ENCODE measurements at places on chromosomes 3 and 15. TPM values are rescaled to one million over a fixed set of nuclear protein-coding genes. Genes with fewer than 3 reads are reported as not detected.

C15orf39 gene
- 18.6 TPM for total RNA-seq

SLC22A14 gene
- not detected for total RNA-seq

COL6A6 gene
- not detected for total RNA-seq

TXNRD3 gene
- total RNA-seq, result 3.5 TPM

CPN2 gene
- not detected for total RNA-seq

GRCh38 chr3:18483226-18483625 lies 58.1 kb upstream of the SATB1 start:
- H3K27ac ChIP-seq, result no peak overlapping the region
- H3K36me3 ChIP-seq, result peaks cover 25% of the 10 kb centered on the region
- H3K27me3 ChIP-seq, result no peaks in the 10 kb centered on the region
- no peak overlapping the region for H3K4me3 ChIP-seq
- DNase-seq, result no peak
- peaks cover 20% of the 10 kb centered on the region for H3K4me1 ChIP-seq

DNA sequence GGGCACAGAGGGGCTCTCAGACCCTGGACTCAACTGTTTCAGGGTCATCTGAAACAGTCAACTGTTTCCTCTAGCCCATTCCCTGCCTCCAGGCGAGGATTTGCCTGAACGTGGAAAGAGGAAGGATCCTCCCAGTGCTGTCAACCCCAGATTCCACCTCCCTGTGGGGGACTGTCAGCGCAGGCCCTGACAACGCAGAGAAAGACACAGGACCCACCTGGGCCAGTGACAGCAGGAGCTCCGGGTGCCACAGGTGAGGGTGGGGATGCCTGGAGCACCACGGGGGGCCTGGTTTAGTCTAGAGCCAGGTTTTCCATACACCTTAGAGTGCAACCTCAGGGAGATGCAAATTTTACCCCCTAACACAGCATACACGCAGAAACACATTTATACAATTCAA lies 19.5 kb upstream of the LAMP3 start:
- peaks cover 20% of the 10 kb centered on the region for H3K4me1 ChIP-seq
- no peaks in the 10 kb centered on the region for H3K36me3 ChIP-seq
- no peak overlapping the region for H3K4me3 ChIP-seq
- H3K27ac ChIP-seq, result no peak overlapping the region
- no peak for DNase-seq

DNA sequence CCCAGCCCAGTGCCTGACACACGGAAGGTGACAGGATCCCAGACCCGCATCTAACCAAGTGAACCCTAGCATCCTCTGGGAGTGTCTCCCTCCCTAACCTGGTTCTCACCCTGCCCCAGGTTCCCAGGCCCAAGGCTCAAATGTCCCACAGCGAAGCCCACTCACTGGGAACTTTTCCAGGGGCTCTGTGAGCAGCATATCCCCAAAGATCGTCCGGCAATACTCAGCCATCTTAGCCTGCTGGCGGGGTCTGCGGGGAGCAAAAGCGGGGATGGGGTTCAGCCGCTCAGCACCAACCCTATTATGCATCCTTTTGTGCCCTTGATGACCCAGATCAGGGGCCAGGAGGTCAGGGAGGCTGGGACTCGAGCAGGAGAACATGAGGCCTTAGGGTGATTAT lies 10.4 kb downstream of the PLCB2 start:
- H3K27ac ChIP-seq, result no peak overlapping the region

DNA sequence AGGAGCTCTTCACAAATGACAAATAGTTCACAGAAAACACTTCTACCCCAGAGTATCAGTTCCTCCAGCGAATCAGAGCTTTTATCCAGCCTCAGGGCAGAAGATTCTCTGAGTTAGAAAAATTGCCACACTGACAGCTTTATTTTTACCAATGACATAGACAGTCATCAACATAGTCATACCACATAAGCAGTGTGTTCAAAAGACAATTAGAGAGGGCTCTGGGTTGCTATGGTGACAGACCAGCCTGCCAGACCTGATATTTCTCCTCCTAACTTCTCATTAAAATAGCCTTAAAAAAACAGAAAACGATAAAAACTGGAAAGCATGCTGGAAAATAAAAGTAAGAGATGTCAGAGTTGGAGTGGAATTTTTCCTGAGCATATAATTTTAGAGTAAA lies 45.9 kb upstream of the COL6A5 start:
- no peak overlapping the region for H3K4me3 ChIP-seq
- peaks cover 11% of the 10 kb centered on the region for H3K27me3 ChIP-seq
- H3K27ac ChIP-seq, result no peak overlapping the region
- H3K36me3 ChIP-seq, result no peaks in the 10 kb centered on the region
- no peaks in the 10 kb centered on the region for H3K4me1 ChIP-seq

GRCh38 chr3:190357468-190357867 lies 30.5 kb upstream of the CLDN16 start:
- no peak overlapping the region for H3K27ac ChIP-seq
- no peaks in the 10 kb centered on the region for H3K36me3 ChIP-seq
- H3K27me3 ChIP-seq, result peaks cover 12% of the 10 kb centered on the region
- no peak overlapping the region for H3K4me3 ChIP-seq

- H3K36me3 ChIP-seq, result no peaks in the 10 kb centered on the region
- H3K27me3 ChIP-seq, result no peaks in the 10 kb centered on the region
- no peaks in the 10 kb centered on the region for H3K4me1 ChIP-seq
- H3K4me3 ChIP-seq, result no peak overlapping the region
Measured at GRCh38 chr3:138361561-138361971, 13.2 kb downstream of the MRAS start.

DNA sequence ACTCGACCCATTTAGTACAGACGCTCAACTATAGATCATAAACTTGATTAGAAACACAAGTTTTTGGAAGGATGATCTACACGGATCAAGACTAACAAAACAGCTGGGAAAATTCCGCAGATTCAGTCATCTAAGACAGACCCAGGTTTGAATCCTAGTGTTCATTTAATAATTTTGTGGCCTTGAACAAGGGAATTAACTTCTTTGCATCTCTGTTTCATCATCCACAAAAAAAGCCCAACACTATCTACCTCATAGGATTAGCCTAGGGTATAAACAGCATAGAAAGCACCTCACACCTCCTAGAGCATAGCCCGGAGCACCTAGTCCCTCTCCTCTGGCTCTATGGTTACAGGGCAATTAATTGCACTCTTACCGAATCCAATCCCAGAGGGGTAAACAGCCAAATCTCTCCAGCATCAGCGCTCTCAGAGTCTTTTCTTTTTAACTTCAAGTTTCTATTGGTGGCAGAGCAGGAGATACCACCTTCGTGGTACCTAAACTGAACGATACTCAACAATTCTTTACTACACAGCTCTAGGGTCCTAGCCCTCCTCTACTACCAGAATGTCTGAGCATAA lies 3.5 kb downstream of the TBL1XR1 start:
- H3K27ac ChIP-seq, result peak overlapping the region; percentile 99
- peaks cover 55% of the 10 kb centered on the region for H3K4me1 ChIP-seq
- peak overlapping the region; percentile 88 for H3K4me3 ChIP-seq
- peaks cover 38% of the 10 kb centered on the region for H3K36me3 ChIP-seq

DNA sequence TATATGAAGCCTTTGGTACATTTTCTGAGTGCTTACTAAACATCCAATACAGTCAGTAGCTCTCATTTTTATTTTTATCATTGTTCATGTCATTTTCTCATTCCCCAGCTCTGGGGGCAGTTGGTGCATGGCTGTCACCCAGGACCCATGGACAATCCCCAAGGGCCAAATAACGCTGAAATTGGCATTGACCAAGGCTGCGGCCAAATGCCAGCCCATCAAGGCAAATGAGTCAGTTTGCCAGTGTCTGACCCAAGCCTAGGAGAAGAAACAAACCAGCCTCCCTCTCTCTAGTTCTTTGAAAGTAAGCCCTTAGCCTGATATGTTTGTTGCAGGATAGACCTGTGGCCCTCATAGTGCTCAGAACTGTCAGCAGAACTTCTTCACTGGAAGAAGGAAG lies 219.2 kb downstream of the THSD4 start:
- no peak for DNase-seq
- peaks cover 6% of the 10 kb centered on the region for H3K4me1 ChIP-seq
- no peak overlapping the region for H3K27ac ChIP-seq
- H3K27me3 ChIP-seq, result peaks cover 3% of the 10 kb centered on the region
- no peaks in the 10 kb centered on the region for H3K36me3 ChIP-seq
- H3K4me3 ChIP-seq, result no peak overlapping the region

GRCh38 chr3:16426665-16427064 lies 86.8 kb downstream of the RFTN1 start:
- H3K27ac ChIP-seq, result no peak overlapping the region
- H3K27me3 ChIP-seq, result no peaks in the 10 kb centered on the region
- H3K4me3 ChIP-seq, result no peak overlapping the region
- H3K4me1 ChIP-seq, result peaks cover 12% of the 10 kb centered on the region
- peaks cover 44% of the 10 kb centered on the region for H3K36me3 ChIP-seq
- no peak for DNase-seq

DNA sequence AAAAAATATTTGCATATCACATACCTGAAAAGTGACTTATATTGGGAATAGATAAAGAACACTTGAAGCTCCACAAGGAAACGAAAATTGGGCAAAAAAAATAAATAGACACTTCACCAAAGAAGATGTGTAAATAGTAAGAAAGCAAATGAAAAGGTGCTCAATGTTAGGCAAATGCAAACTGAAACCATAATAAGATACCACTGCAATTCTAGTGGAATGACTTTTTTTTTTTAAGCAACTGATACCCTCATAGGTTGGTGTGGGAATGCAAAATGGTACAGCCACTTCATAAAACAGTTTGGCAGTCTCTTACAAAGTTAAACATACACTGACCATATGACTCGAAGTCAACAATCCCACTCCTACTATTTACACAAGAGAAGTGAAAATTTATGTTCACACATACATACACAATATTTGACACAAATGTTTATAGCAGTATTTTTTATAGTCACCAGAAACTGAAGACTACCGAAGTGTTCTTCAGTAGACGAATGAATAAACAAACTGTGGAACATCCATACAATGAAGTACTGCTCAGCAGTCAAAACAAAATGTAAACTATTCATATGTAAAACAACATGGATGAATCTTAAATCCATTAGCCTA lies 176.3 kb downstream of the ZMAT3 start:
- no peak overlapping the region for H3K4me3 ChIP-seq
- H3K4me1 ChIP-seq, result no peaks in the 10 kb centered on the region
- H3K36me3 ChIP-seq, result no peaks in the 10 kb centered on the region
- no peaks in the 10 kb centered on the region for H3K27me3 ChIP-seq

- H3K27ac ChIP-seq, result no peak overlapping the region
Measured at GRCh38 chr3:189683546-189684255, 52.5 kb downstream of the TP63 start.

- H3K4me3 ChIP-seq, result no peak overlapping the region
- no peak overlapping the region for H3K27ac ChIP-seq
- H3K27me3 ChIP-seq, result peaks cover 6% of the 10 kb centered on the region
- H3K36me3 ChIP-seq, result no peaks in the 10 kb centered on the region
- DNase-seq, result no peak
- peaks cover 3% of the 10 kb centered on the region for H3K4me1 ChIP-seq
Measured at GRCh38 chr3:72238801-72239200, 453.9 kb upstream of the PROK2 start.

- DNase-seq, result no peak
- H3K4me3 ChIP-seq, result no peak overlapping the region
- no peaks in the 10 kb centered on the region for H3K27me3 ChIP-seq
- H3K27ac ChIP-seq, result no peak overlapping the region
- no peaks in the 10 kb centered on the region for H3K36me3 ChIP-seq
Measured at GRCh38 chr3:2623436-2623835, 486.7 kb downstream of the IL5RA start.

DNA sequence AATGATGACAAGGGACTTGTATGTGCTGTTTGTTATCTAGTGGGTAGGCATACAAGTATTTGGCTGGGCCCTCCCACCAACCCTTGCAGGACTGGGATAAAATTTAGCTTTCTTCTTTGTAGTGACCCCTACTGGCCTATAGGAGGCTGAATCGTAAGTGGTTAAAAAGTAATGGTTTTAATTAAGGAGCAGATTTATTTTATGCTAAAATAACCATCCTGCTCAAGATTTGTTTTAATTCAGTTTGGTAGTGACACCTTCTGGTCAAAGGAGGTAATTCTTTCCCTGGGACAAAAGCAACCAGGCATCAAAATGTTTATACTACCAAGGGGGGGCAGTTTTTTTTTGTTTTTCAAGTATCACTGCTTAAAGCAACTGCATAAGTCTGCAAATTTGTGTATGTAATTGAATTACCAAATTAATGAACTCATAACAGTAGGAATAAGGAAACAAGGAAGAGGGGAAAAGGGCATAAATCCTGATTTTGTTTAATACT lies 70.7 kb downstream of the TOP2B start:
- peaks cover 4% of the 10 kb centered on the region for H3K36me3 ChIP-seq
- peak; percentile 12 for DNase-seq
- H3K4me3 ChIP-seq, result no peak overlapping the region
- no peak overlapping the region for H3K27ac ChIP-seq
- peaks cover 2% of the 10 kb centered on the region for H3K4me1 ChIP-seq
- H3K27me3 ChIP-seq, result no peaks in the 10 kb centered on the region

GRCh38 chr3:24428481-24428880 lies 66.2 kb downstream of the THRB start:
- H3K36me3 ChIP-seq, result no peaks in the 10 kb centered on the region
- H3K4me1 ChIP-seq, result no peaks in the 10 kb centered on the region
- no peaks in the 10 kb centered on the region for H3K27me3 ChIP-seq
- DNase-seq, result no peak

DNA sequence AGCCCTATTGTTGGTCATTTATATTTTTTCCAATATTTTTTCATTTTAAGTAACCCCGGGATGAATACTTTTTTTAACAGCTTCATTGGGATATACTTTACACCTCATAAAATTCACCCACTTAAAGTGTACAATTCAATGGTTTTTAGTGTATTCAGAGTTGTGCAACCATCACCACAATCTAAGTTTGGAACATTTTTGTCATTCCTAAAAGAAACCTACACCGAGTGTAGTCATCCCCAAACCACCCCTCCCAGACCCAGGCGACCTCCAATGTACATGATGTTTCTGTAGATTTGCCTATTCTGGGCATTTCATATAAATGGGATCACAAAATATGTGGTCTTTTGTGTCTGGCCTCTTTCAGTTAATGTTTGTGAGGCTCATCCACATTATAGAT lies 118.3 kb upstream of the FRMD4B start:
- no peak for DNase-seq
- H3K27me3 ChIP-seq, result peaks cover 8% of the 10 kb centered on the region
- H3K4me1 ChIP-seq, result no peaks in the 10 kb centered on the region
- H3K36me3 ChIP-seq, result no peaks in the 10 kb centered on the region

DNA sequence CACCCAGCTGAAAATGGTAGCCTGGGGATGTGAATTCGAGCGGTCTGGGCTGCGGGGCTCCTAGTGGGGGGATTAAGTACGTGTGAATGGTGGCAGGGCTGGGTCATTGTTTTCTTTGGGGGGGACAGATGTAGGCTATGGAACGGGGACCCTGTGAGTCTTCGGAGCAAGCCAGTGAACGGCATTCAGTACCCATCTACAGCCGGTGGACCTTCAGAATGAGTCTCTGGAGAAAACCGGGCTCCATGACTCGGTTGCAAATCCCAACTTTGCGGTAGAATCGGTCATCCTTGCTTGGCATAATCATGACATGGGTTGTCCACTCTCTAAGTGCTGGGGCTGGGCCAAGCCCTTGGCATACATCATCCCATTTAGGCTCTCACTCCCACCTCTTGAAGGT lies 7.2 kb upstream of the EOMES start:
- no peaks in the 10 kb centered on the region for H3K36me3 ChIP-seq
- peak; percentile 6 for DNase-seq
- peak overlapping the region; percentile 66 for H3K4me3 ChIP-seq
- H3K27ac ChIP-seq, result no peak overlapping the region
- peaks cover 71% of the 10 kb centered on the region for H3K27me3 ChIP-seq

- H3K36me3 ChIP-seq, result no peaks in the 10 kb centered on the region
- no peaks in the 10 kb centered on the region for H3K27me3 ChIP-seq
- peak; percentile 77 for DNase-seq
Measured at GRCh38 chr15:31197497-31198414, 96.2 kb upstream of the TRPM1 start.

GRCh38 chr3:193574488-193575070 lies 18.4 kb upstream of the OPA1 start:
- DNase-seq, result no peak
- no peaks in the 10 kb centered on the region for H3K36me3 ChIP-seq
- H3K4me3 ChIP-seq, result no peak overlapping the region
- H3K27me3 ChIP-seq, result no peaks in the 10 kb centered on the region
